ENCODE measurements at places on chromosomes 2 and 18.

- no peak for DNase-seq
These were observed 1095.7 kb downstream of the TSN start for GRCh38 chr2:122851161-122851560.

DNA sequence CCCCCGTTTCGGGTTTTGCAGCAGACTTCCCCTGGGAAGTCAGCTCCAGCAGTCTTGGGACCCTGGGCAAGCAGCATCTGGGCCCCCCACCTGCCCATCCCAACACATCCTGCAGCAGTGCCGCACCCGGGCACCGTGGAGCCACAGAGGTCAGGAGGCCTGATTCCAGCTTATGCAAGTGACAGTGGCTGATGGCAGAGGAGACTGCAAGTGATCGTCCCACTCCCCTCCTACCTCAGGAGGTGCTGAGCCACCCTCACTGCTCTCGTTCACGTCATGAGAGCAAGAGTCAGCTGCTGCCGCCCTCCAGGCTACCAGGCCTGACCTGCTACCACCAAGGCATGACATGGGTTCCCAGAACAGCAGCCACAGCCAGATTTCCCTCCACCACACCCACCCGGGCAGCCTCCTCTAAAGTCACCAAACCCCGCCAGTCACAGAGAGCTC is 18.2 kb downstream of the COX7A2L start:
- no peak for DNase-seq

DNA sequence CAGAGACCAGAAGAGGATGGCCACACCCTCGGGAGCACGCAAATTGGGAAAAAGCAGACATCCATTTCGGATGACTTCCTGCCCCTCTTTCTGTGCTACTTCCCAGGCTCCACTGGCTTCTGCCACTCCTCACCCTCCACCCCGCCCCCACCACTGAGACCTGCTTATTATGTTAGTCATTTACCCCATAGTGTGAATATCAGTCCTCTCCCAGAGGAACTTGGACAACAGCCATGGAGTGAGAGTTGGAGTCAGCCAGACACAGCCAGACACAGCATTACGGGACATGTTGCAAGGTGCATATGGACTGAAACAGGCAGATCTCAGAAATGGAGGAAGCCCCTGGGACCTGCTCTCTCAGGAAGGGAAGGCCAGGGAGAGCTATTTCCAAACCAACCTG is 51.8 kb downstream of the CTIF start:
- DNase-seq = no peak

GRCh38 chr18:57015451-57015850 is 131.4 kb upstream of the BOD1L2 start:
- DNase-seq = no peak

- no peak for DNase-seq
These were observed 351.7 kb upstream of the DCC start for GRCh38 chr18:51988277-51988676.

- DNase-seq = no peak
These were observed 135.7 kb upstream of the NDUFV2 start for GRCh38 chr18:8966821-8967220.

- DNase-seq = no peak
These were observed 15.9 kb downstream of the EPAS1 start for GRCh38 chr2:46313063-46313462.

DNA sequence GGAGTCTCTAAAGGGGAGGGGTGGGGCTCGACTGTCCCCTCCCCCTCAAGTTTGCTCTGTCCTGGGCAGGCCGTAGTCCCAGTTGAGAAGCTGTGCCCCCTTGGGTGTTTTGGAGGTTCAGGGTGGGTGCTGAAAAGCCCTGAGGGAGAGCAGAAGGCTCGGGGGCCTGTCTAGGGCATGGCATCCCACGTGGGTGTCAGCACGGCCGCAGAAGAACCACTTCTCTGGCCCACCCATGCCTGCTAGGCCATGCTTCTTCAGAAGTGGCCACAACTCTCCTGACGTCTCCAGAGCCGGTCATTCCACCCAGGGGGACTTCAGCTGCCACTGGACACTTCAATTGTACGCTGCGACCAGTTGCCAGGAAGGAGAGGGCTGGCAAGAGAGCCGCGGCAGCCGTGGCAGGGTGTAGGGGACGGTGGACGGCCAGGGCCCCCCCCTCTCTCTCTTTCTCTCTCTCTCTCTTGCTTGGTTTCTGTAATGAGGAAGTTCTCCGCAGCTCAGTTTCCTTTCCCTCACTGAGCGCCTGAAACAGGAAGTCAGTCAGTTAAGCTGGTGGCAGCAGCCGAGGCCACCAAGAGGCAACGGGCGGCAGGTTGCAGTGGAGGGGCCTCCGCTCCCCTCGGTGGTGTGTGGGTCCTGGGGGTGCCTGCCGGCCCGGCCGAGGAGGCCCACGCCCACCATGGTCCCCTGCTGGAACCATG is at the start of gene INPP5D:
Gene INPP5D (plus strand): TSS at position 546 of the 704 bp plus-strand sequence. CDS start 137 bp downstream, at position 683.
- DNase-seq = peak; percentile 44

DNA sequence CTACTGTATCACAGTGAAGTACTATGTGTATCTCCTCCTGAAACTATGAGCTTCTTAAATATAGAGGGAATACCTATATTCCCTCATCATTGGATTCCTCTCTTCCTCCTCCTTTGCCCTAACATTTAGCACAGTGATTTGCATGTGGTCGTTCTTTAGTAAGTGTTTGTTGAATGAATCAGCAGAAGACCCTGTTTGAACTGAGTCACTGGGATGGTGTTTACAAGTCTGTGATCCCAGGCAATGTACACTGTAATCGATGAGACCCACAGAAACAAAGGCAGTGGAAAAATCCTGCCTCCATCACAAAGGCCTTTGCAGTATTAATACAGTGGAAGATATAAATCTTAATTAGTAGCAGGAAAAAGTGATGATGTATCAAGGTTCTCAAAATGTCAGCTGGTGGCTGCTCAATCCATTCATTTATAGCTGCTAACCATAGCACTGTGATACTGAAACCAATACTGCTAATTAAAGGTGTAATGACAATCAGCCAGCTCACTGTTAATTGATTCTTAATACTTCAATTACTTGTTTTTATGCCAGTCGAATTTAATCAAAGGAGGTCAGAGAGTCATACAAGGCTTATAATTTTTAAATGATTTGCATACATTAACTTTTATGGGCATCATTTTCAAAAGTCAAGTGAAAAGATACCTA is 20.8 kb upstream of the MYO3B start:
- DNase-seq = no peak

GRCh38 chr2:19796035-19796695 is 105.6 kb downstream of the TTC32 start:
- DNase-seq = no peak

DNA sequence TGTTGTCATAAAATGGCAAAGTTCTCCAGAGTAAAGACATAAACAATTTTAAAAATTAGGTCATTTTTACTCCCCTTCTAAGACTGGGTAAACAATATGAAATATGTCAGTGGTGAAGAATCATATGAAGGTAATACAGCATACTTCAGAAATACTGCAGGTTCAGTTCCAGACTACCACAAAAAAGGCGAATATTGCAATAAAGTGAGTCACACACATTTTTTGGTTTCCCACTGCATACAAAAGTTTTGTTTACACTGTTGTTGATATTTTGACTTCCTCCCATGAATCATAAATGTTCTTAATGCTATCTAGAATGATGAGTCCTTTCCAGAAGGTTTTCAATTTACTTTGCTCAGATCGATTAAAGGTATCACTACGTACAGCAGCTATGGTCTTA is 73.5 kb downstream of the SMC6 start:
- DNase-seq = peak; percentile 76

GRCh38 chr18:76528477-76529432 is 33.7 kb upstream of the ZNF516 start:
- DNase-seq = peak; percentile 46

DNA sequence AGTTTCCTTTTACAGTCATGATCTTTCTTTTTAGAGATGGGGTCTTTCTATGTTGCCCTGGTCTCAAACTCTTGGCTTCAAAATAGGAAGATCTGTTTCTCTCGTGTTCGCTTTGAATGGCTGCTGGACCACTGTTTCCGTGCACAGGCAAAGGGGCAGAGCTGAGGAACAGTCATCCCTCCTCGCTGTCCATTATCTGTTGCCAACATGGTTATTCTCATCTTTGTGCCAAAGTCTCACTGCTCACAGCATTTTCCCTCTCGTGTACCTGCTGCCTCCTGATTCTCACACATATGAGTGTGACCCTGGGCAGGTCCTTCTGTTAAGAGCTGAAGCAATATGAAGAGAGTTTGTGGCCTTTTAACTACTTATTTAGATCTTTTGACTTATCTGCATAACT is 28.0 kb upstream of the CCNYL1 start:
- DNase-seq = no peak

DNA sequence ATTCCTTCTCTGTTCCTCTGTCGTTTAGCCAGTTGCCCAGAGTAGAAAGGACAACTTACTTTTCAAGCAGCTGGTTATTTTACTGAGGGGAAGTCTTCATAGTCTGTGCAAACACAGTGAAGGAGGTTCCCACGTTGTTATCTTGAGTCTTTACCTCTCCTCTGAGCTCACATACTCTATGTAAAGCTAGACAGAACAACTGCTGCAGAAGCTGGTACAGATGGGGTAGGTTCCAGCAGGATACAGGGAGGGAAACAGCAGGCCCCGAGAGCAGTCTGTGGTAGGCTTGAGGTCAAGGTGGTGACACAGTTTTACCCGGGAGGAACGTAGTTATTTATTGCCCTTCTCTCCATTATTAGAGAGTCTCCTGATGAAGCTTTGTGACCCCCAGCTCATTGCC is 93.4 kb upstream of the LDLRAD4 start:
- DNase-seq = no peak

- no peak for DNase-seq
These were observed 73.3 kb downstream of the TXNL1 start for GRCh38 chr18:56565046-56565445.

DNA sequence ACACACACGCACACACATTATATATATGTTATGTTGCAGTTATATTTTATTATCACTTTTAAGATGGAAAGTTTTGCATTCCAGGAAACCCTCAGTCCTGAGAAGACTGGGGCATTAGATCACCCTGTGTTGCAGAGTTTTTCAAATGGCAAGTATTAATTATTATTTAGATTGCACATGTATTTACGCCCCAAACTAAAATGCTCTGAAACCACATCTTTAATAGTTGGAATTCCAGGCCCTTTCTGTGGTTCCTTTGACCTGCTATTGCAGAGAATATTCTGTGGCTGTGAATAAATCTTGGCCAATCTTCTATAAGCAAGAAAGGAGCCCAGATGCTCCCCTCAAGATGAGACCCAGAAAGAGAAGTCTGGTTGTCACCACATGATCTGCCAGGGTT is 427.0 kb upstream of the TNP1 start:
- DNase-seq = no peak

- no peak for DNase-seq
These were observed 80.4 kb downstream of the LCLAT1 start for GRCh38 chr2:30527411-30527810.

DNA sequence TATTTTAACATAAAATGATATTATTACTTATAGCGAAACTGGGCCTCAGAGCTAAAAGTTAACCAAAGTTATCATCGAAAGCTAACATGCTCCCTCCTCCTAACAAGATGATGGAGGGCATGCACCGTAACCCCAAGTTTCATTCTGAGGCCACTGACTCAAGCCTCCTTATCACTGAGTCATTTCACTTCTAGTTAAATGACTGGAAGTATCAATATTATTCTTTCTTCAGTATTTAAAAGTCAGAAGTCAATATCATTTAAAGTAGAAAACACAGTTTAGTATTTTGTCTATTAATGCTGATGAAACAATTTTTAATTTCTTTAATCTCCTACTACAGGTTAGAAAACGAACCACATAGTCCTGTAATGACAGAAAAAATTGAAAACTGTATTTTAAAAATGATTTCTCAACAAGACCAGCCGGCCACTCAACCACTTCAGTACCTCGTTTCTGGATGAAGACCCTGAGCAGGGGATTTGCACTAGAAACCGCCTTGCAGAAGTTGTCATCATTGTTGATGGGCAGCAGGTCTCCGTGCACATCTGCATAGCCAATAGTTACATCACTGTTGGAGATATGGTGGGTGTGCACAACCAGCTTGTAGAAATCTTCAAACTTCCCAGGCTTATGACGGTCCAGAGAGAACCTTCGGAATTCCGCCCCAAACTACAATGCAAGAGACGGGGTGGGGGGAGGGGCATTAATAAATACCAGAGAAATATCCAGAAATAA is 44.9 kb downstream of the PARD6G start:
- no peak for DNase-seq

- DNase-seq = no peak
These were observed 121.9 kb downstream of the HDAC4 start for GRCh38 chr2:239278941-239279365.

GRCh38 chr18:11957636-11958035 is 23.7 kb upstream of the IMPA2 start:
- DNase-seq = no peak

GRCh38 chr2:98084151-98084868 is 2.7 kb upstream of the VWA3B start:
- no peak for DNase-seq

- DNase-seq = no peak
These were observed 10.0 kb downstream of the INPP4A start for GRCh38 chr2:98454500-98455235.

DNA sequence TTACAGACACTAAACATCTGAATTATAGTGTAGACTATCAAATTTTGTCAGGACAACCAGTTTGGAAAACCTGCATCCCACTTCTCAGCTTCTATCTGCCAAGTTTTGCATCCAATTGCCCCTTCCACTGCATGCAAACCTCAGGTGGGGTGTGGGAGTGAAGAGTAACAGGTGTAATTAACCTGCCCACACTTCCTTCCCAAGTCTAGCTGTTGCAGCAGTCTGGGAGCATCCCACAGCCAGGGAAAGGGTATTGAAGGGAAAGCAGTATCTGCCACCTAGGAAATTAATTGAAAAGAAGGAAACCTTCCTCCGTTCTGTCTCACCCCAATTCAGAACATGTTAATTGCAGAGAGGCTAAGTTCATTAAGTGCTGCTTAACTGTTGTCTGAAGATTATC is 189.9 kb downstream of the NCKAP5 start:
- no peak for DNase-seq

DNA sequence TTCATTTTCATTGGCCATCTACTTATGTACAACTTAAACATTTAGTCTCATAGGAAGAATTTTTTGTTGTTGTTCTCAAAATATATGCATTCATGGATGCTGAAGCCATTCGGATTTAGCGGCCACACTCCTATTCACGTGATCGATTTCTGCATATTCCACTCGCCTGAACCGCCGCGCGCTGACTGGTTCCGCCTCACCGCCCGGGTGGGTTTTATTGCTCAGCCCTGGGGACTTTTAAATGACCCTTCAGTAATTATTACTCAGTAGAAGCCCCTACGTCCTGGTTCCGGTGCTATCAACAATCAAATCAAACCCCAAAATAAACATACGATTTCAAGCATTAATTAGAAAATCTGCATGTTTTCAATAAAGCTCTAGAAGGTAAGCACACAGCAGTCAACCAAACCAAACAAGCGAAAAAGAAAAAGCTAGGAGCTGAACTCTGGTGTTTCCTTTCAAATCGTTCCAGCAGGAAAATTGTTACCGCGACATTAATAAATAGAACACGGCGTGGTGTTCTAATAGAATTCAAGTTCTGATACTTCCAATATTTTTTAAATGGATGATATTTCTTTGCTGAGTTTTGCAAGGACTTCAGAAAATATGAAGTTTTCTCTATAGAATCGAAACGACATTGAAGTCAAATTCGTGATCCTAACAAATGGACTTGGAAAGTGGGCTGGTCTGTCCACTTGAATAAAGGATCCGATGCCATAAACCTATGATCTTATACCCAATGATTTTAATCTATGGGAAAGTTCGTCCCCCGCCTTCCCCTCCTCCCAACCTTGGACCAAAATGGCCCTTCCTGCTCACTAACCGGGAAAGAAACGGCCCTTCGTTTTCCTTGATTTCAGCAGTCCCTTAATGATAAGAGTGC is 9.3 kb downstream of the PAX3 start:
- DNase-seq = no peak
